ENCODE measurements at places on chromosomes 11 and 22.

DNA sequence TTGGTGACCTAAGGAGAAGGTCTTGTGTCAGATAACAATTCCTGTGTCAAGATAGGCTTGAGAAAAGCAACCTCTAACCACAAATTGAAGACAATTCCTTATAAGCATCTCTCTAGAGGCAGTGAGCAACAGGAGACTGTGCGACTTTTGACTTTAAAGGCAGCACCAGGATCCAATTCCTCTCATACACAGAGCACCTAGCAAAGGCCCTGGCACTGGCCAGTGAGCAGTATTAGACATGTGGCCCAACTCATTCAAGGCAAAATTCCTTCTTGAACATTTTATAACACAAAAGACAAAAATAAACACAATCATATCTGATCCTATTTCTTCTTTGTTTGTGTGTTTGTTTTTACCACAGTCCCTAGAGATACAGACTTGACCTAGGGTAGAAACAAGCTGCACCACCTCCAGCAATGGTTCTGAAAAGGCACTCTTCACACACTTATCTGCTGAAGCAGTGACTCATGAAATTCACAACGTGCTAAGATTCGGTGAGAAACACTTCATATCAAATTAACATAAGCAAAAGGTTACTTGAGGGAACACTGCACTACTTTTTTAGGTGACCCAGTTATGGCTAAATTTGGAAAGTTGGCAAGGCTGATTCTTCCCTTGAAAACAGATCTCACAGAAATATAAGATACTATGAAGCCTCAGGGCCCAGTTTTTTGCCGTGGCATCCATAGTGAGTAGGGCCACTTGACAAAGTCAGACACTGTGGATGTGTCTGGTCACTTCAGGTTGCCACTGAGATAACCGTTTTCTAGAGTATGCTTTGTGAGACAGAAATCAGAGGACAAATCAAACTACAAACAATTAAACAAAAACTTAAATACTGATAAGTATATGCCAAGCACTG, 1018.9 kb downstream of the DLG2 start:
- no peak for DNase-seq

DNA sequence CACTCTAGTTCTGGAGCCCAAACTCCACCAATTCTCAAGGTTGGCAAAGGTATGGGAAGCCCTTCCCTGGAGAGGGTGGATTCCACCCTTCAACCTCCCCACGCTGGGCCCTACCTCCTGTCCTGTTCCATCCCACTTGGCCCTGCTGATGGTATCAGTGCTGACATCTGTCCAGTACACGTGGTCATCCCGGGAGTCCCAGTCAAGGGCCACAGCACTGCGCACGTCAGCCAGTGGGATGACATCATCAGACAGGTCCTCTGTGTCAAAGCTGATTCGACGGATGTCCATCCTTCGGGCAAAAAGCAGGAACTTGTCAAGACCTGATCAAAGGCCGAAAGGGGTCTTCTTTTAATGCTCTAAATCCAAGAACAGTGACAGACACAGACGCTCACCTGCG, 32.1 kb downstream of the LRP4 start:
- no peak for DNase-seq

- no peak for DNase-seq
Measured at GRCh38 chr11:14906993-14907392, 15.0 kb upstream of the CYP2R1 start.

DNA sequence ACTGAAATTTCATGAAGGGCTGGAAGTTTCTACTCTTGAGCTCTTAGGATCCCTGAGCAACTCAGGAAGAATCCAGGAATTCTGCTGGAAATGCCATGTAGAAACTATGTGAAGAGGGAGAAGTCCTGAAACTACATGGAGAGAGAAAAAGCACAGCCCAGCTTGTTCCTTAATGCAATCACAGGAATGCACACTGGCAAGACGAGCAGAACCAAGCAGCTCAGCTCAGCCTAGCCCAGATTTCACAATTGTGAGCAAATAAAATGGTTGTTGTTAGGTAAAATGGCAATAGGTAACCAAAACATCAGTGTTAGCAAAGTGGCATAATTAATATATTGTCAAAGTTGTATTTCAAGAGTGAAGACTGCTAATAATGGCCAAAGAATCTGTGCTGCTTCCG, 28.1 kb downstream of the ZNF214 start:
- DNase-seq, result no peak

GRCh38 chr22:30781271-30781875, 86.7 kb downstream of the OSBP2 start:
- DNase-seq, result no peak

DNA sequence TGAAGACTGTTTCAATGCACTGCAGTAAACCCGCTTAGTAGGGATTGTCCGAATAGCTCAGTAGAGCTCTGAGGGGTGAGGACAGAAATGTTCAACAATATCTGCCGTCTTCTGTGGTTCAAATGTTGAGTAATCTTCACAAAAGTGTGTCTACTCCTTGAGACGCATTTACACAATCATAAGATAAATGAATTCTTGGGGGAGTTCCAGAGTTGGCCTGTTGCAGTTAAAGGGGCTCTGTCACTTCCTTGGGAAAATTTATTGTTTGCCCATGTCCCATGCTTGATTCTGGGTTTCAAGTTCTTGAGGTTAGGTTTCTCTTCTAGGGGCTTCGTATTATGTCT, 614 bp downstream of the ANO3 start:
- no peak for DNase-seq

- DNase-seq, result no peak
Measured at GRCh38 chr11:117146521-117146920, 2.4 kb downstream of the PAFAH1B2 start.

DNA sequence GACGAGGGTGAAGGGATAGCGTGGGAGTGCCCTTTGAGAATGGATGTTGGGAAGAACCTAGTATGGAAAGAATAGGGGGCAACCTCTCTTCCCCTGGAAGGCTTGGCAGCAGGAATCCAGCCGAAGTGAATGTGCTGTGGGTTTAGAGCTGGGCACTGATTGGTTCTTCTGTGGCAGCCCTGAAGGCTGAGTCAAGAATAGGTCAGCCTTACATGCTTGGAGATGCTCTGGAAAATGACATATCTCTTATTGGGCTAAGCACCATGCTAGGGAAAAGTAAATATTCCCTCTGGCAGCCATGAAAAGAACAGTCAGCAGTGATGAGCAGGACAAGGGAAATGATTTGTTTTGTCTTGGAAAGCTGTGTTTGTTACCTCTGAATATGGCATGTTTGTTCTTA, 149.5 kb downstream of the COMMD9 start:
- no peak for DNase-seq

DNA sequence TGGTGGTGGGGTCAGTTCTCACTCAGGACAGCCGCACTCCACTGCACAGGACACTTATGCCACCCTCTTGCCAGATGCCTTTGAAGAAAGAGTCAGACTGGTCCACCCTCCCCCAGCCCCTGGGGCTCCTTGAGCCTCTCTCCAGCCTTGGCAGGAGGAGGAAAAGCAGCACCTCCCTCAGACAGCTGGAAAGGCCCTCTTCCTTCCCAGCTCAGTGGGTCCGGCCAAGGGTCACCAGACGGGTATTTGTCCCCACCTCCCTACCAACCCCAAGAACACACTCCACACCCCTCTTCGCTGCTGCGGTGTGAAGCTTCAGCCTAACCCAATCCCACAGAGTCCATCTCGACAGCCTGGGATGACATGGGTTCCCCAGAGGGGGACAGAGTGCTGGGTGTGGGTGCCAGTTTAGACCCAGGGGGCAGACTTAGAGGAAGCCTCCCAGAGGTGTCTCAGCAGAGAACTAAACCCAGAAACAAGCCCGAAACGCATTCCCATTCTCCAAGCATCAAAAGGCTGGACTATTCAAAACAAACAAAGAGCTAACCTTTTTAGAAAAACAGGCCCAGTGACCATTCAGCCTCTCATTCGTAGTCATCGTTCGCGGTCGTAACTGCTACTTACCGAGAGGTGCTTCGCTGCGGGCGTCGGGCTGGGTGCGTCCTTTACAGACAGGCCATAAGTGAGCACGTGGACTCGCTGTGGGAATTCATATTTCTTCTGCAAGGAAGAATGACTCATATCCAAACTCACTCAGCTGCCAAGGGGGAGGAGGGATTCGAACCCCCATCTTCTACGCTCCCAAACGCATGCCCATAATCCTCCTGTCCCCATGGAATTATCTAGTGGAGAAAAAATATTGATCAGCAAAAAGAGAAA, 57.5 kb upstream of the ANO1 start:
- no peak for DNase-seq

GRCh38 chr11:123374622-123374968, 55.5 kb upstream of the GRAMD1B start:
- DNase-seq, result no peak

GRCh38 chr11:123213307-123213771, 18.3 kb upstream of the CLMP start:
- no peak for DNase-seq

GRCh38 chr11:130897262-130898182, 18.8 kb downstream of the SNX19 start:
- DNase-seq, result no peak

- DNase-seq, result no peak
Measured at GRCh38 chr11:129612447-129612961, 203.1 kb upstream of the TMEM45B start.

GRCh38 chr11:10303558-10304363, 1.1 kb upstream of the ADM start:
- no peak for DNase-seq

DNA sequence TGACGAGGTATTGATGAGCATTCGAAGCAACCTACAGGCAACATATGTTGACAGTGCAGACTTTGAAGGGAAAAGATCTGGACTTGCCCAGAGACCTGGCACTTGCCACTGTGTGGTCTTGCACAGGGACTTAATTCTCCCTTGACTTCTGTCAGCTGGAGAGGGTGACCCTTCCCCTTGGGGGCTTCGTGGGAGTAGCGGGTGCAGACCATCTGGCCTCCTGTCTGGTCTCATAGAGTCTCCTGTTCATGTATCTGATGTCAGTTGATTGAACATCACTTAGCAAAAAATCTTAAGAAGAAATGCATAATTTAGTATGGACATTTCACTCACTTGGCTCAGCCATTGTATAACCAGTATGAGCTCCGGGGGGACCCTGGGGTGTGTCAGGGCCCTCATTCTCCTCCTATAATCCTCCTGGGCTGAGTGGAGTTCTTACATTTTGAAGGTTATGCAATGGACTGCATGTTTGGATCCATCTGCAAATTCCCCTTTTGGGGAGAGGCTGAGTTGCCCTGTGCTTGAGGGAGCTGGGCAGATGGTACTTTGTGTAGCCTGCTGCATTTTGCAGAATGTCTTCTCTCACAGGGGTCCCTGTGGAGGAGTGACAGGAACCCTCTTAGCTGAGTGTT, 13.0 kb downstream of the BCR start:
- DNase-seq, result no peak

DNA sequence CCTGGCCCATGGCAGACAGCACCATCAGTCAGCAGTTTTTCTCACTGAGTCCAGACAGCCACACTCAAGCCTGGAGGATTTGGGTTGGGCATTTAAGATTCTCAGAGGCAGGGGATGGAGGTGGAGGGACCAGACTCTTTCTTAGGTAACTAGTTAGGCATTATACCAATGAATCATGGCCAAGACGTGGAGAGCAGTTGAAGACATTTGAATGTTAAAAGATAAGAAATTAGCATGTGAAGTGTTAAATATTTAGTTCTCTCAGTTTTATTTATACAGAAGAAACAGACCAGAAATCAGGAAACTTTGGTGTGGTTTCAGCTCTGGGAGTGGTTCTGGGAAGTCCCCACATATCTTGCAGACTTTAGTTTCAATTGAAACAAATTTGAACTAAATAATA, 9.9 kb downstream of the GTF2H1 start:
- DNase-seq, result no peak

GRCh38 chr11:202490-202889, 4.7 kb downstream of the BET1L start:
- DNase-seq, result no peak

- no peak for DNase-seq
Measured at GRCh38 chr22:49934891-49935557, 16.6 kb downstream of the CRELD2 start.

DNA sequence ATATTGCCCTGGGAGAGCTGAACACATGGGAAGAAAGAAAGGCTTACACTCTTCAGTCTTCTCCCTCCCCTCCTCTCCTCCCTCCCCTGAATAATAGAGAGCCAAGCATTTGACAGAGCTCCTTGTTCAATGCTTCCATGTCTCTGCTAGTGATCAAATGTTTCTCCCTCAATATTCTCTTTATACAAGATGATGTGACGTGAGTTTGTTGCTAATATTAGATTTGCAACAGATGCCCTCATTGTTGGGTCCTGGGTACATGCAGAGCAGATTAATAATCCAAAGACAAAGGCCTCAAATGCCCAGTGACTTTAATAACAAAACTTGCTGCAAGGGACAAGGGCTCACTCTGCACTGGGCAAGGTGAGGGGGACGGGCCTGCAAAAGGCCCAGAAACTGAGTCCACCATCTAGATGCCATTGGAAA, 7.1 kb upstream of the ENDOD1 start:
- no peak for DNase-seq

DNA sequence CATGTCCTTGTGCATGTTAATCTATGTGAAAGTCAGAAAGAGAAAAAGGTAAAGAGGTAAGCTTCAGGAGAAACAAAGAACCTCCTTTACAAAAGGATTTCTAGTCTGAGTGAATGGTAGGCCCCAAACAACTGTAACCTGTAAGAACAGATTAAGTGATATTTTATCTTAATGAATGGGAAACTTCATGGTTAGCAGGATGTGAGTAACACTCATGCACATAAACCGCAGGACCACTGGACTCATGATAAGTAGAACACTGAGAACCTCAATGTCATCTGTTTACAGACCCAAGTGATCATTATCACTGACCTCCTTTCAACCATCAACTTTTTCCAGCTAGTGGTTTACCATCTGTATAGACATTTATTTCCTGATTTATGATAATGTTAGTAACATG, 19.9 kb downstream of the OR8G5 start:
- DNase-seq, result no peak

- DNase-seq, result no peak
Measured at GRCh38 chr11:820655-821511, 2.2 kb downstream of the PNPLA2 start.

DNA sequence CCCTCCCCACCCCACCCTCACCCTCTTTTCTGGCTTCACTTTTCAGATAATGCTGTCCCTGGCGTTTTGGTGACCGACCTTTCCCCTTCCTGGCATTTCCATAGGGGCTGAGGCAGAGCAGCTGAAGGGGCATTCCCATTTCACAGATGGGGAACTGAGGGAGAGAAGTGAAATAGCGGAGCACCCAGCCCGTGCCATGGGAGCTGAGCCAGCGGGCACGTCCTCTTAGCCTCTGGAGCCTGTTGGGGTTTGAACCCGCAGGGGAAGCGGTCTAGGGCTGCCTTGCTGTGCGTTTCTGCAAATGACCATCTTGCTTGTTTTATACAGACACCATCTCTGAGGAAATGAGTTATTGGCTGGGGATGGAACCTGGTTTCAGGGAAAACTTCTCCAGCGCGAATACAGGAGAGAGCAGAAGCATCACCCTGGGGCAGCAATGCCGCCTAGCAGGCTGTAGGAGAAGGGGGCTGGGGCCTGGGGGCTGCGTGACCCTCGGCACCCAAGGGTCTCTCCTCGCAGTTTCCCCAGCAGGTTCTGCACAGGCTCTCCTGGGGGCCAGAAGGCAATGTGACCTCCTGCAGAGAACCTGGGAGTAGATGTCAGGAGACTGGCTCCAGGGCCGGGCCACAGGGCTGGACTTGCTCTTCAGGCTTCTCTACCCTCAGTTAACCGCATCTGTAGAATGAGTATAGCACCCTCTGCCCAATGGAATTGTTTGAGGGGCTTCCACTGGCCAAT, 1.5 kb downstream of the PTPRJ start:
- DNase-seq, result no peak

- DNase-seq, result no peak
Measured at GRCh38 chr11:132910011-132910760, 622.1 kb downstream of the OPCML start.

- no peak for DNase-seq
Measured at GRCh38 chr11:2885017-2885677, 428 bp downstream of the CDKN1C start.

Measured in NCI-H1417 treated with DMSO at 0.1 percent for 48 hours (cell line).